Adrenal gland (tissue), 19 donors: ENCODE measurements at places on chromosomes 11 and 22. TPM values are rescaled to one million over a fixed set of nuclear protein-coding genes. Genes with fewer than 3 reads are reported as not detected.

The NECTIN1 gene
- total RNA-seq, result 5.9 TPM

The OR4C11 gene
- total RNA-seq, result not detected

The SART1 gene
- 30.3 TPM for total RNA-seq

The HEPACAM gene
- not detected for total RNA-seq

- peak overlapping the region; percentile 1 for H3K27ac ChIP-seq
- H3K27me3 ChIP-seq, result no peaks in the 10 kb centered on the region
- DNase-seq, result no peak
- H3K4me3 ChIP-seq, result no peak overlapping the region
- no peaks in the 10 kb centered on the region for H3K36me3 ChIP-seq
These were observed 84.4 kb downstream of the DENND5A start for GRCh38 chr11:9180784-9181183.

The SMDT1 gene
- total RNA-seq, result 10.5 TPM

- no peak overlapping the region for H3K27ac ChIP-seq
- DNase-seq, result no peak
- no peaks in the 10 kb centered on the region for H3K27me3 ChIP-seq
- H3K36me3 ChIP-seq, result no peaks in the 10 kb centered on the region
- no peaks in the 10 kb centered on the region for H3K4me1 ChIP-seq
- H3K4me3 ChIP-seq, result no peak overlapping the region
These were observed 10.0 kb upstream of the TMA7B start for GRCh38 chr22:39949964-39950737.

The CRYBA4 gene
- total RNA-seq, result not detected

GRCh38 chr22:43992331-43992821 is 31.7 kb upstream of the PARVB start:
- H3K27me3 ChIP-seq, result no peaks in the 10 kb centered on the region
- no peak for DNase-seq
- peaks cover 53% of the 10 kb centered on the region for H3K36me3 ChIP-seq

GRCh38 chr11:116499396-116500003 is 273.3 kb downstream of the BUD13 start:
- peaks cover 13% of the 10 kb centered on the region for H3K27me3 ChIP-seq
- H3K27ac ChIP-seq, result no peak overlapping the region
- H3K4me1 ChIP-seq, result no peaks in the 10 kb centered on the region
- DNase-seq, result peak; percentile 65

The TRIM48 gene
- total RNA-seq, result not detected

- DNase-seq, result no peak
- no peak overlapping the region for H3K4me3 ChIP-seq
- H3K36me3 ChIP-seq, result no peaks in the 10 kb centered on the region
- no peak overlapping the region for H3K27ac ChIP-seq
- H3K4me1 ChIP-seq, result no peaks in the 10 kb centered on the region
These were observed 120.1 kb downstream of the ENTHD1 start for GRCh38 chr22:39773503-39773902.

The LIF gene
- 0.87 TPM for total RNA-seq

DNA sequence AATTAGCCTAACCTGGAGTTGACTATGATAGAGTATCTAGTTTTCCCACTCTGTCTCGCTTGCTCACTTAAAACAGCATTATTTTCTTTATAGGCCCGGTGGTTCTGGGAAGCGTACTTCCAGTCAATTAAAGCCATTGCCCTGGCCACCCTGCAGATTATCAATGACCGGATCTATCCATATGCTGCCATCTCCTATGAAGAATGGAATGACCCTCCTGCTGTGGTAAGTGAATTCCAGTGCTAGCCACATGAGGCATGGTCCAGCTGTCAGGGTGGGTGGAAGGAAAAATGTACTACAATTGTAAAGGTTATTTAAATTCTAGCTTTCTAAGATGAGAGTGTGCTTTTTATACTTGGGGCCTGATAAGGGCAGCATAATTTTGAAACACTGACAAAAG is 76.0 kb downstream of the EXT2 start:
- no peaks in the 10 kb centered on the region for H3K4me1 ChIP-seq
- H3K27ac ChIP-seq, result no peak overlapping the region
- H3K36me3 ChIP-seq, result peaks cover 4% of the 10 kb centered on the region
- H3K27me3 ChIP-seq, result no peaks in the 10 kb centered on the region
- DNase-seq, result no peak

- H3K27me3 ChIP-seq, result no peaks in the 10 kb centered on the region
- no peak overlapping the region for H3K27ac ChIP-seq
- H3K4me3 ChIP-seq, result no peak overlapping the region
- H3K4me1 ChIP-seq, result peaks cover 18% of the 10 kb centered on the region
- peaks cover 19% of the 10 kb centered on the region for H3K36me3 ChIP-seq
These were observed 5.0 kb downstream of the BSCL2 start for GRCh38 chr11:62702246-62702645.

DNA sequence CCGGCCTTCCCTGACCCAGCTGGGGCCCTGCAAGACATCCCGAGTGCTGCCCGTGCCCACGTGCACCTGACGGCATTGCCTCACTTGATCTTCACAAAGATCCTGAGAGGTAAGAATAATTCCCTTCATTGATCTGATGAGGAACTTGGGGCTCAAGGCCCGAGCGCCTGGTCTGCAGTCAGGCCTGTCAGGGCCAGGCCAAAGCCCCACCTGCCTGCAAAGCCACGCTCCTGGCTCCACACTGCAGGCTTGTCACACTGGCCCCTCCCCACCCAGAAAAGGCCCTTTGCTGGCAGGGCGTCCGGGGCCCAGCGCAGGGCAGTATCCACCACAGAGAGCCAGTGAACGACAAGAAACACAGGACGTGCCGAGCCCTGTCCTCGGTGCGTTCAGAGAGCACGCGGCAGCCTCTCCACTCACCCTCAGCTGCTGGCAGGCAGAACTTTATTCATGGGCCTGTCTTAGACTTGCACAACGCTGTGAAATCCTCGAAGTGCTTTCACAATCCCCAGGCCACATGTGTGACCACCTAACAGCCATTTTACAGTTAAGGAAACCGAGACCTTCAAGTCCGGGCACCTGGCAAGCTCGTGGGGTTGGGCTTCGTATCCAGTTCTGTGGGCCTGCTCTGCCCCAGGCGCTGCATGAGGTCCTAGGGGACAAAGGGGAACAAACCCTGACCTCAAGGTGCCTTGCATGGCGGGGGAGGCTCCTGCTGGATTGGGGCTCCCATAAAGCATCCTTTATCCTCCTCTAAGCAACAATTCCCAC is 14.8 kb downstream of the KIAA0930 start:
- DNase-seq, result peak; percentile 77
- no peaks in the 10 kb centered on the region for H3K27me3 ChIP-seq
- H3K4me3 ChIP-seq, result no peak overlapping the region
- no peaks in the 10 kb centered on the region for H3K36me3 ChIP-seq

The RIMBP3C gene
- 0.19 TPM for total RNA-seq

GRCh38 chr11:9053316-9054035 is 37.9 kb downstream of the SCUBE2 start:
- H3K4me1 ChIP-seq, result no peaks in the 10 kb centered on the region
- no peak overlapping the region for H3K4me3 ChIP-seq
- no peaks in the 10 kb centered on the region for H3K27me3 ChIP-seq
- H3K27ac ChIP-seq, result no peak overlapping the region

The MPPED2 gene
- total RNA-seq, result 8.5 TPM

DNA sequence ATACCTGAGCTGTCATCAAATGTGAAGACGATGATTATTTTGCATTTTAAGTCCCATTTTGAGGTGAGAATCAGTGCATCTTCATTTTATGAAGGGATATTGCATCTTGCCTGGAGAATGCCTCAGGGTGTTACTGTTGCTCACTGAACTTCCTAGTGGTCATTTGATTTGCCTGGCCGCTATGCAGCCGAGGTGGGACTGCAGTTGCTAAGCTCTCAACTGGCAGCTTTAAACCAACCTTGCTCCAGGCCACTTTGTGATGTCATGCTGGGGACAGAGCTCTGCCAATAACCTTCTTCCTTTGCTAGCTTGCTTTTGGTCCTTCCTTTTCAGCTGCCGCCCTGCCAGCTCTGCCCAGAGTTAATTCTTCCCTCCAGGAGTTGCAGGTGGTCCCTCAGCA is 409.4 kb upstream of the B3GAT1 start:
- DNase-seq, result no peak
- H3K4me1 ChIP-seq, result no peaks in the 10 kb centered on the region
- H3K27ac ChIP-seq, result no peak overlapping the region
- no peaks in the 10 kb centered on the region for H3K36me3 ChIP-seq
- H3K4me3 ChIP-seq, result no peak overlapping the region

DNA sequence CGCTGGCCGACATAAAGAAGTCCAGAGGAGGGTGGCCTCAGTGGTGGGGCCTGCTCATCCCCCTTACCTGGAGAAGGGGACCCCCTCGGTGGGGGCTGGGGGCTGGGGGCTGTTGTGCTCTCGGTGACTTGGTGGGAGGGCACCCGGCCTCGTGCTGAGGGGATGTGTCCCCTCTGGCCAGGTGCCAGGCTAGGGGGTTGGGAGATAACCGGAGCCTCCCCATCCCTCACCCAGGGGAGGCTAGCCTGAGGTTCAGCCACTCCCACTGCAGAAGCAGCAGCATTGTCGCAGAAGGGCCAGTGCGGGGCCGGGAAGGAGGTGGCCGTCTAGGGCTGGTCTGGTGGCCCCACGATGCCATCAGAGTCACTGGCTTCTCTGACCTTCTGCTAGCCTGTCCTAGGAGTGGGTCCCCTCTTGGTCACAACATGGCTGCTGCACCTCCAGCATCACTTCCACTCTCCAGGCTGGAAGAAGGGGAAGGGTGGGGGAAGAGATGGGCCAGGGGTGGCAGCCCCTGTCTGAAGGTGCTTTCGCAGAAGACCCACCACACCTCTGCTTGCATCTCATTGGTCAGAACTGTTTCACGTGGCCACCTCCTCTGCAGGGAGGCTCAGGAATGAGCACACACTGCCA is 44.2 kb upstream of the FADD start:
- no peaks in the 10 kb centered on the region for H3K4me1 ChIP-seq
- H3K27ac ChIP-seq, result no peak overlapping the region
- H3K4me3 ChIP-seq, result no peak overlapping the region
- no peaks in the 10 kb centered on the region for H3K27me3 ChIP-seq
- no peaks in the 10 kb centered on the region for H3K36me3 ChIP-seq

- no peaks in the 10 kb centered on the region for H3K36me3 ChIP-seq
These were observed 331.1 kb upstream of the B3GAT1 start for GRCh38 chr11:134742956-134743819.

The OR2D2 gene
- not detected for total RNA-seq

DNA sequence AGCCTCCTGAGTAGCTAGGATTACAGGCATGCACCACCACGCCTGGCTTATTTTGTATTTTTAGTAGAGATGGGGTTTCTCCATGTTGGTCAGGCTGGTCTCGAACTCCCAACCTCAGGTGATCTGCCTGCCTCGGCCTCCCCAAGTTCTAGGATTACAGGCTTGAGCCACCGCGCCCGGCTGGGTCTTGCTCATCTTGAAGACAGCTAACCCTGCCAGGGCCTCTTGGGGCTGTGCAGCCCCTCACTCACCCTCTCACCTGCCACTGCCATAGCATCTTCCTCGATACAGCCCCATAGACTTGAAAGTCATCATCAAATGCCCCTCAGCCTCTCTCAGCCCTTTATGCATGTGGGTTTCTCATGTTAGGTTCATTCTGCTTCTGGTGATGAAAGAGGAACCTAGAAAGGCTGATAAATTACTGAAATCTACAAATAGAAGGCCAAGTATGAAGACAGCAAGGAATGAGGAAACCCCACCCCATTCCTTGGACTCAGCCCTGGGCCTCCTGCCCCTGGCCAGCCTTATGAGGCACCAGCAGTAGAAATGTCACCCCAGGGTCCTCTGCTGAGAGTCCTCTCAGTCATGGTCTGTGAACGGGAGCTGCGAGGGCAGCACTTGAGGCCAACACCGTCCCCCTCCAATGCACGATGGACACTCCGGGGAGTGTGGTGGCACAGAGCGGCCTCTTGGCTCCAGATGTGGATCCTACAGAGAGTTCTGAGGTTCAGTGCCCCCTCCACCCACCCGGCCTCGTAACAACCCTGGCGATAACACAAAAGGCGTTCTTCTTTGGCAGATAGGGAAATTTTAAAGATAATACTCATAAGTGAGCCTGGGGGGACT is 24.8 kb downstream of the SCGB1A1 start:
- H3K27ac ChIP-seq, result peak overlapping the region; percentile 18
- H3K4me3 ChIP-seq, result no peak overlapping the region
- no peaks in the 10 kb centered on the region for H3K4me1 ChIP-seq

GRCh38 chr11:131811383-131811782 is 441.0 kb downstream of the NTM start:
- H3K36me3 ChIP-seq, result no peaks in the 10 kb centered on the region
- no peak overlapping the region for H3K4me3 ChIP-seq
- no peaks in the 10 kb centered on the region for H3K27me3 ChIP-seq
- no peak overlapping the region for H3K27ac ChIP-seq
- H3K4me1 ChIP-seq, result no peaks in the 10 kb centered on the region

The TMEM179B gene
- 217 TPM for total RNA-seq

GRCh38 chr11:7220636-7221035 is 31.1 kb upstream of the SYT9 start:
- no peak overlapping the region for H3K27ac ChIP-seq
- no peaks in the 10 kb centered on the region for H3K36me3 ChIP-seq
- H3K4me3 ChIP-seq, result no peak overlapping the region
- H3K4me1 ChIP-seq, result no peaks in the 10 kb centered on the region
- H3K27me3 ChIP-seq, result peaks cover 7% of the 10 kb centered on the region

- no peaks in the 10 kb centered on the region for H3K36me3 ChIP-seq
- no peaks in the 10 kb centered on the region for H3K4me1 ChIP-seq
- H3K27me3 ChIP-seq, result no peaks in the 10 kb centered on the region
- no peak overlapping the region for H3K4me3 ChIP-seq
These were observed 12.9 kb downstream of the TRIM29 start for GRCh38 chr11:120125024-120125423.

The TSSK2 gene
- total RNA-seq, result 0.06 TPM

DNA sequence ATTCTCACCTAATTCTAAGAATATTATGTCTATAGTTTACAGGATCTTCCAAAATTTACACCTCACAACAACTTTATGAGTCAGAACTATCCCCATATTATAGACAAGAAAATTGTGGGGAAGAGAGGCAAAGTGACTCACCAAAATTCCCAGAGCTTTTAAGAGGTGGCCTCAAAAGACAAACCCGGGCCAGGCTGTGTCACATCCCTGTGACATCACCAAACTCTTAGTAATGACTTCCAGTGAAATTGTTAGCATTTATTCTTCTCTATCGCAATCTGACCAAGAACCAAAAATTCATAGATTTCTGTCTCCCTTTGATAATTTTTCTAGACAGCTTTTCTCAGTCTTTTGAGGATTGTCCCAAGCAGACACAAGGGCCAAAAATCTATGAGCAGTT is 134.3 kb downstream of the SNX19 start:
- H3K4me3 ChIP-seq, result no peak overlapping the region
- no peaks in the 10 kb centered on the region for H3K27me3 ChIP-seq
- H3K27ac ChIP-seq, result peak overlapping the region; percentile 14

The LRRC4C gene
- 6.1 TPM for total RNA-seq

- no peak for DNase-seq
- peak overlapping the region; percentile 70 for H3K27ac ChIP-seq
- H3K36me3 ChIP-seq, result no peaks in the 10 kb centered on the region
- no peaks in the 10 kb centered on the region for H3K27me3 ChIP-seq
These were observed 734 bp downstream of the C11orf58 start for GRCh38 chr11:16738947-16739815.

The ASCL3 gene
- not detected for total RNA-seq

GRCh38 chr11:19683141-19683805 is 29.4 kb upstream of the NAV2 start:
- no peaks in the 10 kb centered on the region for H3K36me3 ChIP-seq
- H3K4me1 ChIP-seq, result peaks cover 23% of the 10 kb centered on the region
- H3K4me3 ChIP-seq, result no peak overlapping the region
- DNase-seq, result no peak

The CCDC82 gene
- total RNA-seq, result 48.1 TPM

The CCDC73 gene
- total RNA-seq, result not detected

The OR52E6 gene
- not detected for total RNA-seq
